NCI-H1048 (cell line): ENCODE measurements at places on chromosomes 2 and 18.

DNA sequence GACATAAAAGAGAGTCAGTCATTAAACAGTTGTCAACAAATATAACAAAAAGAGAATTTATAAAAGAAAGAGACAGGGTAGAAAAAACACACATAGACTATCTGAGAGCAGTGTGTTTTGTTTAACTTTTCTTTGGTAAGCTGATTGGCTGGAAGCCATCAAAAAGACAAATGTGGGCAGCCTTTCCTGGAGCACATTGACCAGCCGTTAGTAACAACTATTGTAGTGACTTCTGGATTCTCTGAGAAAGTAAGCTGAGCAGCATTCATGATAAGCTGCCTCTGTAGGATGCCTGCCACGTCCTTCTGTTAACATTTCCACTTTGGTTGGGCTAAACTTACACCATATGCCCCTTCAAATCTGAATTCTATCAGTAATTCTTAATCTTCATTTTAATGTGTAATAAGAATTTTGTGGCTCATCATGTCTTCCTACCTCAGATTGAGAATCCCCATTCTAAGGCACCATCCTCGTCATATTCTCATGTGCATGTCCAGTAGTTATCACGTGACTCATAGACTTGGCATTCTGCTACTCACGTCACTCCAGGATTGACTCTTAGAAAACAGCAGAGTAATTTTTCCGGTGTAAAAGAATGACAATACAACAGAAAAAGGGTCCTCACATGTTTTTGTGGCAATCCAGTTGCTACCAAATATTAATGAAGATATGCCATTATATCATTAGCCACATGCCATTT is 43.4 kb upstream of the DNAJC10 start:
- DNase-seq: no peak

GRCh38 chr2:189542145-189542882 is 38.3 kb downstream of the SLC40A1 start:
- DNase-seq: no peak

DNA sequence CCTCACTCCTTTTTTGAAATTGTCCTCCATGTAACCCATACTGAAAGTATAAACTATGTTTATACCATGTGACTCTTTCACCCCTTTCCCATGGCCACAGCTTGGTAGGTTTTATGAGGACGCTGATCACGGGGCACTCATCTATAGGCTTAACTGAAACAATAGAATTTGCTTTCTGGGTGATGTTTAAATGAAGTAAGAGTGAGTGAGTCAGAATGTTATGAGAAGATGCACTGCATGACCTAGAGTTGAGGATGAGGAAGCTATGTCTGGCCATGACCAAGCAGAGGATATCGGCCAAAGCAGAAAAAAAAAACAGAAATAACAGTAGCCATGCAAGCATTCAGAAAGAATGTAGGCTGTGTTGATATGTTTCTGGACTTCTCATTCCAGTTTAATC is 34.9 kb downstream of the SCN1A start:
- DNase-seq: no peak

GRCh38 chr2:71669628-71670429 is 216.5 kb downstream of the DYSF start:
- no peak for DNase-seq

DNA sequence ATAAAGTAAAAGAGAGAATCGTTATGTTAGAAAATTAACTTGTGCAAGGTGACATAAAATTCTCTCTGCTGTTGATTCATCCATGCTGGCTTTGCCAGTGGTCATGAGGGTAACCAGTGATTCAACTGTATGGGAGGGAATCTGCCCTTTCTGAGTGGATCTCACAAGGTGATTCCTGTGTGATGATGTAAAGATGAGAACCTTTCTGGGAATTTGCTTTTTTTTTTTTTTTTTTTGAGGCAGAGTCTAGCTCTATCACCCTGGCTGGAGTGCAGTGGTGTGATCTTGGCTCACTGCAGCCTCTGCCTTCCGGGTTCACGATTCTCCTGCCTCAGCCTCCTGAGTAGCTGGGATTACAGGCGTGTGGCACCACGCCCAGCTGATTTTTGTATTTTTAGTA is 23.3 kb downstream of the RAB31 start:
- no peak for DNase-seq

GRCh38 chr2:102033031-102033749 is 41.4 kb downstream of the IL1R2 start:
- no peak for DNase-seq

GRCh38 chr18:45049578-45050319 is 369.1 kb downstream of the SETBP1 start:
- DNase-seq: no peak

DNA sequence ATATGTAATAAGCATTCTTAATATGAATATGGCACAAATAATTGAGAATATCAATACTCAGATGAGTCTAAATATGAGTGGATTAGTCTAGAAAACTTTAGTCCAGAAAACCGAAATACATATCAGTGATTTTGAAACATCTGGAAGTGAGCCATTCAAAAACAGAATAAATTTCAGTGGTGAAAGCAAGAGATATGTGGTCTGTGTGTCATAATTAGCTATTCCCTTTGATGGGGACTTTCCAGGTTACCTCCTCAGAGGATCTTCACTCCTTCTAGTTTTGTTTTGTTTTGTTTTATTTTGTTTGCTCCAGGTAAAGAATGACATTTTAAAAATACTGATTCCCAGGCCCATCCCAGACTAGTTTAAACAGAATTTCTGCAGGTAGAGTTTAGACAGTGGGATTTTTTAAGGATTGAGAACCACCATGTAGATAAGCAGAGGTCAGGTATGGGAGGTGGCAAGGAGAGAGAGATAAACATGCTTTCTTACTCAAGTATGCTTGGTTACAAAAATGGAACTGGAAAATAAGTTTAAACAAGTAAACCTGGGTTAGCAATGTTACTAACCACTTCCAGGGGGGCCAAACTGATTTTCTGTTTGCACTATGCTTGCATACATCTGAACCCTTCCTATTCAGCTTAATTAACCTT is 70.7 kb downstream of the NABP1 start:
- DNase-seq: no peak

GRCh38 chr18:46386788-46387187 is 270.2 kb downstream of the LOXHD1 start:
- no peak for DNase-seq
